Neural cell (in vitro differentiated cells): ENCODE measurements at places on chromosomes 1 and 21. TPM values are rescaled to one million over a fixed set of nuclear protein-coding genes. Genes with fewer than 3 reads are reported as not detected.

SHCBP1L gene
- not detected in 2 replicates for polyA plus RNA-seq

DENND2D gene
- not detected in 2 replicates for polyA plus RNA-seq

ANGPTL3 gene
- polyA plus RNA-seq, result not detected in 2 replicates

C21orf91 gene
- 16.9 and 19.6 TPM in 2 replicates for polyA plus RNA-seq

OR2L8 gene
- not detected in 2 replicates for polyA plus RNA-seq

KLF17 gene
- polyA plus RNA-seq, result not detected in 2 replicates

KRTAP12-2 gene
- polyA plus RNA-seq, result not detected in 2 replicates

GBP1 gene
- not detected in 2 replicates for polyA plus RNA-seq

DMBX1 gene
- 0.28 TPM in 1 of 2 replicates, not detected in the other for polyA plus RNA-seq

TNFRSF18 gene
- not detected in 2 replicates for polyA plus RNA-seq

TBX19 gene
- 0.42 TPM in 1 of 2 replicates, not detected in the other for polyA plus RNA-seq

L1TD1 gene
- not detected in 2 replicates for polyA plus RNA-seq

HRNR gene
- polyA plus RNA-seq, result not detected in 2 replicates

ZNF326 gene
- 65.0 and 65.2 TPM in 2 replicates for polyA plus RNA-seq

EDN2 gene
- polyA plus RNA-seq, result not detected in 2 replicates

AGT gene
- not detected in 2 replicates for polyA plus RNA-seq

TCHH gene
- polyA plus RNA-seq, result 0.14 and 0.26 TPM in 2 replicates

FTCD gene
- 1.4 and 2.0 TPM in 2 replicates for polyA plus RNA-seq

ANGPTL1 gene
- not detected in 2 replicates for polyA plus RNA-seq

PIK3R3 gene
- polyA plus RNA-seq, result 119 and 125 TPM in 2 replicates

RIPK4 gene
- polyA plus RNA-seq, result not detected in 2 replicates

OPRD1 gene
- polyA plus RNA-seq, result 0.09 TPM in 1 of 2 replicates, not detected in the other

IL20 gene
- polyA plus RNA-seq, result not detected in 2 replicates

TAS1R1 gene
- not detected in 2 replicates for polyA plus RNA-seq

PTBP2 gene
- polyA plus RNA-seq, result 286 and 319 TPM in 2 replicates

PLA2G4A gene
- 0.52 TPM in 1 of 2 replicates, not detected in the other for polyA plus RNA-seq

RIMS3 gene
- polyA plus RNA-seq, result 31.6 and 36.9 TPM in 2 replicates

BNIPL gene
- polyA plus RNA-seq, result 0.16 and 0.33 TPM in 2 replicates

DPT gene
- polyA plus RNA-seq, result not detected in 2 replicates

ZNF670 gene
- 9.3 and 10.6 TPM in 2 replicates for polyA plus RNA-seq

OR10Z1 gene
- not detected in 2 replicates for polyA plus RNA-seq

ADAM30 gene
- not detected in 2 replicates for polyA plus RNA-seq

RGS16 gene
- 1.1 and 2.3 TPM in 2 replicates for polyA plus RNA-seq

CFAP74 gene
- polyA plus RNA-seq, result 0.22 TPM in 1 of 2 replicates, not detected in the other

ARTN gene
- 1.4 and 2.2 TPM in 2 replicates for polyA plus RNA-seq

KPRP gene
- polyA plus RNA-seq, result not detected in 2 replicates

NRIP1 gene
- polyA plus RNA-seq, result 48.2 and 48.4 TPM in 2 replicates

ITLN2 gene
- not detected in 2 replicates for polyA plus RNA-seq

SLC16A1 gene
- polyA plus RNA-seq, result 13.1 and 18.6 TPM in 2 replicates

SHISA4 gene
- polyA plus RNA-seq, result 1.5 and 1.9 TPM in 2 replicates

CYP2J2 gene
- polyA plus RNA-seq, result not detected in 2 replicates

DFFB gene
- polyA plus RNA-seq, result 20.2 and 21.0 TPM in 2 replicates

DDR2 gene
- 0.69 and 0.76 TPM in 2 replicates for polyA plus RNA-seq

KRTAP21-2 gene
- not detected in 2 replicates for polyA plus RNA-seq

DAB1 gene
- 10.4 and 11.4 TPM in 2 replicates for polyA plus RNA-seq

RPTN gene
- not detected in 2 replicates for polyA plus RNA-seq

EXO1 gene
- polyA plus RNA-seq, result 0.32 and 0.92 TPM in 2 replicates
